Brain (organoid and tissue), 16 donors: ENCODE measurements at places on chromosomes 6 and 20.

- DNase-seq: peak; percentile 75
Measured at GRCh38 chr6:92777146-92777740, 642.1 kb downstream of the EPHA7 start.

- no peak for DNase-seq
Measured at GRCh38 chr20:3712279-3712873, at the start of gene SIGLEC1. TSS of gene SIGLEC1 (minus strand) at chr20:3712600. CDS start at chr20:3707128, 5,472 bp downstream.

DNA sequence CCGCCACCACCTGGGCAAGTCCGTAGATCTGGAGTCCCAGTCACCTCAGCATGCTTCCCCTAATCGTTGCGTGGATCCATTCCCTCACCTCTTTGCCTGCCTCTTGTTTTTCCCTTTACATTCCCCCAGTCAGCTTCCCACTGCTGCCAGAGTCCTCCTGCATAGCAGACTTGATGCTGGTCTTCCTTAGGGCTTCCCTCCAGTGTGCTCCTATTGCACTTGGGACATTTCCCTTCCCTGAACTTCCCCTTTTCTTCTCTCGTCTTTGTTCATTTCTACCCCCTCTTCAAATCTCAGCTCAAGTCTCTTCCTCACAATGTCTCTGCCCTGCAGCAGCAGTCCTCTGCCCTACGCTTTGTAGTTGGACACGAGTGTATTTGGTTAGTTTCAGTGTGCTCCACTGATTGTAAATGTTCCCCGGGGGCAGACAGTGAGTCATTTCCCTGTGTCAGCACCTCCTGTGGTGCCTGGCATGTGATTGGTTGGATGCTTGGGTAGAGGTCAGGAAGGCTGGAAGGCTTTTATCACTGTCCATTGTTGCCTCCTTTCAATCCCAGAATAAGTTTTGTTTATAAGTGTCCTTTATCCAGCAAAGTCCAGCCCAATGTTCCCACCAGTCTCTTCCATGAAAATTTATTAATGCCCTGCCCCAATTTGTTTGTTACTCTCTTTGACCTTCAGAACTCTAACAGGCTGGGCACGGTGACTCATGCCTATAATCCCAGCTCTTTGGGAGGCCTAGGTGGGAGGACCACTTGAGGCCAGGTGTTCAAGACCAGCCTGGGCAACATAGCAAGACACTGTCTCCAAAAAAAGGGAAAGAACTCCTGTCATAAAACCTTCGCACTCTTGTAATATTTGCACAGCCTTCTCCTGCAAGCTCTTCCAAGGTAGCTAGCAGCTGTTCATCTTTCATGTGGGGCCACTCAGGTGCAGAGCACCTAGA lies 38.3 kb downstream of the FAM120B start:
- no peak for DNase-seq

- DNase-seq: no peak
Measured at GRCh38 chr6:10313799-10314162, 101.1 kb downstream of the TFAP2A start.

DNA sequence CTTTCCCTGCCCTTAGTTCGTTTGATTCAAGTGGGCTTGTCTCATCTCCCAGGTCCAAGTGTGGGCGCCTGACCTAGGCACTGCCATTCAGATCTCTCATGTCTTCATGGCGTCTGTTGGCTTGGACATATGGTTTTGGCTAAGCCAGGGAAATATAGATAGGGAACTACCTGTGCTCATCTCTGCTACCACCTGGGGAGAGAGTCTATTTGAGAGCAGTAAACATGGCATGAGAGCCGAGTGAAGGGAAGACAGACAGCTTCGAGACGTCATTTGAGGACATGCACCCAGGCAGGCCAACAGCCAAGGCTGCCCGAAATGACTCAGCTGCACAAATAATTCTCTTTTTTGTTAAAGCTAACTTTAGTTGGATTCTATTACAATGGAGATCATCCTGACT lies 370.7 kb upstream of the AGPAT4 start:
- DNase-seq: no peak

- DNase-seq: no peak
Measured at GRCh38 chr20:5113615-5113986, 6.2 kb downstream of the PCNA start.
